ENCODE measurements at places on chromosomes 12 and 14. TPM values are rescaled to one million over a fixed set of nuclear protein-coding genes. Genes with fewer than 3 reads are reported as not detected.
A peak's percentile ranks its signal among the peaks of the same experiment; 100 is the strongest.

The CCDC60 gene
- total RNA-seq, result not detected

The PLEKHG7 gene
- not detected for total RNA-seq

The GPRC5D gene
- total RNA-seq, result not detected

The VASH1 gene
- 19.5 TPM for total RNA-seq

The RNU7-1 gene
- not detected for total RNA-seq

The ACSM4 gene
- not detected for total RNA-seq

DNA sequence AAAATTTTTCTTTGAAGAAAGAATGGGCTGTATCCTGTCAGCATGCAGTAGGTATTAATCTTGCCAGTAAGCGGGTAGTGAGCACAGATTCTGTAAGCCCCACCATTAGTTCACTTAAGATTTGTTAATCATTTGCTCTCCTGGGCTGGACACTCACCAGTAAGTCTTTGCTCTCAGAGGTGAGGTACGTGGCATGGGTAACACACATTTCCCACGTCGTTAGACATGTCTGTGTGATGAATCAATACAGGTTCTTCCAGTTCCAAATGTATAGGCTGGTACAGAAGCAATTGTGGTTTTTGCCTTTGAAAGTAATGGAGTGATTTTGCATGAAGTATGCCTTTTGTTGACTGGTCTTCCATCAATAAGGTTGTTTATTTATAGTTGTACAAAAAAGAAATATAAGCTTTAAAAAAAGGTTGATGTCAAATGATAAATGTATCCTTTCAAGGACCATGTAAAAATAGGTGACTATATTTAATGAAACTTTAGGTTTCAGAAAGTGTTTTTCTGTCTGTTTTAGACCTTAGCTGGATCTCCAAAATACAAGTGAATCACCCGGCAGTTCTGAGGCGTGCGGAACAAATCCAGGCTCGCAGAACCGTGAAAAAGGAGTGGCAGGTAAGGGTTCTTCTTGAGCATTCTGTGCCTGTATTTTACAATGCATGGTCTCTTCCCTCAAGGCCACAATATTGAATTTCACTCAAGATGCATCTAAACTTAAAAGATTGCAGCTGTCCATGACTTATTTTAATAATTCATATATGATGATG lies 45.5 kb downstream of the DERA start:
- no peaks in the 10 kb centered on the region for H3K4me1 ChIP-seq
- H3K27me3 ChIP-seq, result no peaks in the 10 kb centered on the region
- no peak for DNase-seq
- H3K27ac ChIP-seq, result no peak overlapping the region

DNA sequence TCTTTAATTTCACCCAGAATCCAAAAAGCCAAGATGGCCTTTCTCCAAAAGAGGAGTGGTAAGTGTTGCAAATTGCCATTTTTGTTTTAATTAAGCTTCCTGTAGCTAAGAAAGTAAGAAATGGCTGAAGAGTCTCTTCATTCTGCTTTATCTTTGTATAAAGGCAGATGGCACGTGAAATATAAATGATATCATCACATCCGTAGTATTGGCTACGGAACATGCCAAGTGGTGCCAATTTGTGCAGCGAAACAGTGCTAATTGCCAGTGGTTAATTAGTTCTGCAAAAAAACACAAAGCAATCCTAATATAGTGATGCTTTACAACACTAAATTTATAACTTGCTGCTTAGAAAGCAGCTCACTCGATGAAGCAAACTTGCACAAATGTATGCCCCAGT lies 29.4 kb downstream of the PLEKHG7 start:
- peak; percentile 2 for DNase-seq
- H3K27ac ChIP-seq, result no peak overlapping the region
- no peak overlapping the region for H3K4me3 ChIP-seq

GRCh38 chr12:24996102-24996797 lies 47.3 kb upstream of the BCAT1 start:
- no peak overlapping the region for H3K27ac ChIP-seq
- DNase-seq, result no peak
- no peaks in the 10 kb centered on the region for H3K27me3 ChIP-seq
- peaks cover 28% of the 10 kb centered on the region for H3K4me1 ChIP-seq
- H3K36me3 ChIP-seq, result no peaks in the 10 kb centered on the region
- H3K4me3 ChIP-seq, result no peak overlapping the region

DNA sequence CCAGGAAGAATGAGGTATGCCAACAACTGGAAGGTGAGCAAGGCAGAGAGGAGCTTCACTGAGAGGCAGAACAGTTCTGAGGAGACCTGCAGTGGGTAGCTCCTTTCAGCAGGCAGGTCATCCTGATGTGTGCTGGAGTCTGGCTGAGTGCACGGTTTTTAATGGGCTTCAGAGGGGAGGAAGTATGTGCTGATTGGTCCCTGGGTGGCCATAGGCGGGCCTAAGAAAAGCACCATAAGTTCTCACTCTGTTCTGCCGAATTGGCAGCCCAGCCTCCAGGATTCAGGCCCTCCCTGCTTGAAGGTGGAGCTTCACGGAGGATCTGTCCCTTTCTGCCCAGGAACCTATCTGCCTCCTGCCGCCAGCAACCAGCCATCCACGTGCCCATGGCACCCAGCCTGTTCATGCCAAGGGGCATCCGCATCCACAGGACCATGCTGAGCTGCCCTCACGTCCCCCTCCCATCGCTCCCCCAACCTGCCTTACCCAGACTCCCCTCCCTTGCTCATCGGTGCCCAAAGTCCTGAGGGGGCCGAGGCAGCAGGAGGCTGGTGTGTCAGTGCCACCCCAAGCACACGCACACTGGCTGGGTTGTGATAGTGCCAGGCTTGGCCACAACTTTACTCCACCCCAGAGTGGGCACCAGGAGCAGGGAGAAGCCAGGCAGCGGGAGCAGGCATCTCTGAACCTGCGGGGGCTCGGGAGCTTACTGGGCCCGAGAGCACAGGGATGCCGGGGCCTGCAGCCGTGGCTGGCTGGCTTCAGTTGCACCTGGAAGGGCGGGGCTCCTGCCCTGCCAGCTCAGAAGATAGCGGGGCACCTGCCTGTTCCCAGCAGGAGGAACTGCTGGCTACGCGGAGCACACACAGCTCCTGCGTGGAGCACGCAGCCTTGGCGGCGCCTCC lies 608.4 kb upstream of the FOXG1 start:
- no peak overlapping the region for H3K4me3 ChIP-seq
- H3K27me3 ChIP-seq, result peaks cover 4% of the 10 kb centered on the region
- no peaks in the 10 kb centered on the region for H3K4me1 ChIP-seq
- no peak overlapping the region for H3K27ac ChIP-seq

DNA sequence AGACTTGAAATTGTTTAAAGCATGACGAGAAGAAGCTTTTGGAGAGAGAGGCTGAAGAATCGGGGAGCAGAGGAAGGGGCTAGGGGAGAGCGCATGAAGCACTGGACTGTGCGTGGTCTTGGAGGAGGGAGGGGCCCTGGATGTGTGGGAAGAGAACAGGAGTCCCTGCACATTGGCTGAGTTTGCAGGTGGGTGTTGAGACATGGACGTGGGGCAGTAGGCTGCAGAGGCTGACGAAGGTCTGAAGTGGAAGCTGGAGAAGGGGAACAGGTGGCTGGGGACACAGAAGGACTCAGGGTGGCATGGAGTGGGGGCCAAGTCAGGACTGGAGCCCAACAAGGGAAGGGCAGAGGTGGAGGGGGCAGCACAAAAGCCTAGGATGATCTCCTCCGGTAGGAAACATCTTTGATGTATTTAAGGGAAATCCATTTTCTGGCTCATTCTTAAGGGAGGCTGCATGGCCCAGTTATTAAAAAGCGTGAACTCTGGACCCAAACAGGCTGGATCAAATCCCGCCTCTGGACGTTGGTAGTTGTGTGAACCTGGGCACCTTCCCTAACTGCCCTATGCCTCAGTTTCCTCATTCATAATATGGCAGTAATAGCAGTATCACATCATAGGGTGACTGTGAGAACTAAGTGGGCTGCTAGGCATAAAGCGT lies 29.0 kb downstream of the ADGRD1 start:
- H3K27me3 ChIP-seq, result peaks cover 6% of the 10 kb centered on the region
- no peak overlapping the region for H3K4me3 ChIP-seq
- H3K4me1 ChIP-seq, result no peaks in the 10 kb centered on the region
- DNase-seq, result no peak

GRCh38 chr14:106436310-106436905 lies 910.0 kb downstream of the TMEM121 start:
- H3K36me3 ChIP-seq, result no peaks in the 10 kb centered on the region
- DNase-seq, result no peak
- H3K27ac ChIP-seq, result no peak overlapping the region
- no peaks in the 10 kb centered on the region for H3K27me3 ChIP-seq
- H3K4me3 ChIP-seq, result no peak overlapping the region

DNA sequence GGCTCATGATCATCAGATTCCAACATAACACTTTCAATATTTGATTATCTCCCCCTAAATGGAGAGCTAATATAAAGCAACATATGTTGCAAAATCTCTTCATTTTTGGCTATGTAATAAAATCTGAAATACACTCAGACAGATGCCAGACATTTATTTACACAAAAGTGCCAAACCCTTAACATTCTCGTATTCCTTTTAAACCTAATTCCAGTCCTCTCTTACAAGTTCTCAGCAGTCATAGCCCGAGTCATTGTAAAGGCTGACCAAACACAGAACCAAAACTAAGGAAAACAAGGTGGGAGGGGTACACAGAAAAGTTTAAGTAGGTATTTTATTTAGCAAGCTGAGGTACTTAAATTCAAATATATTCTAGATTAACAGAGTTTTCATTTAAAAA lies 81.4 kb downstream of the LRP6 start:
- no peaks in the 10 kb centered on the region for H3K27me3 ChIP-seq
- peak overlapping the region; percentile 6 for H3K27ac ChIP-seq
- DNase-seq, result no peak
- H3K36me3 ChIP-seq, result peaks cover 18% of the 10 kb centered on the region

All from osteocyte (in vitro differentiated cells).